Kidney (tissue), 22 donors: ENCODE measurements at places on chromosomes 6 and 20.

GRCh38 chr6:22827760-22828159 is 258.4 kb downstream of the HDGFL1 start:
- DNase-seq: no peak

- DNase-seq: peak; percentile 36
Measured at GRCh38 chr6:38187811-38188590, 368.5 kb downstream of the ZFAND3 start.

DNA sequence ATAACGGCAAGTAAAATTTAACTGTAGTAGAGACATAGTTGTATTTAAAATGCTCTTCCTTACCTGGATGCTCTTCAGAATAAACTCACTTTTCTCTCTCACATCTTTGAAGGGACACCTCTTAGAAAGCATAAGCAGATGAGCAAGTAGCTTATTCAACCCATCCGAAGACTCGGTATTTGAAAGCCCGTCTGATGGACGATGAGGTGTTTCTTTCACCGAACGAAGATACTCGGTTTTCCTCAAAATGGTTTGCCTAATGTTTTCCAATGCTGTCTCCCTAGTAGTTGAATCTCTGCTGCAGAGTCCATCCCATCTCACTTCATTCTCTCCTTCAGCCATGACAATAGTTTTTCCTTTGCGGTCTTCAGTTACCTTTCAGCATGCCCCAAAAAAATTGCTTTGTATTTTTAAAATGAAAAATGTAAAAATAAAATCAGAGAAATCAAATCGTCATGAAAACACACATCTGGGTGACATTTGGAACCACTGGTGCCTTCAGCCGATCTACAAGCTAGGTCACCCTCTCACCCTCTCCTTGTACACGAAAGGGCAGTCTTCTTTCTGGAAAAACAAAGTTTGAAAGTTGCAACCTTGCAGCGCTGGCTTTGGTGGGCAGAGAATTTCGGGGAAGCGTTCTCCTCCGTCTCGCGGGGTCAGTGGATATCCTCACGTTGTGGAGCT is 772 bp downstream of the SESN1 start:
- DNase-seq: peak; percentile 53

GRCh38 chr6:13873288-13874190 is 51.2 kb upstream of the RNF182 start:
- peak; percentile 94 for DNase-seq

DNA sequence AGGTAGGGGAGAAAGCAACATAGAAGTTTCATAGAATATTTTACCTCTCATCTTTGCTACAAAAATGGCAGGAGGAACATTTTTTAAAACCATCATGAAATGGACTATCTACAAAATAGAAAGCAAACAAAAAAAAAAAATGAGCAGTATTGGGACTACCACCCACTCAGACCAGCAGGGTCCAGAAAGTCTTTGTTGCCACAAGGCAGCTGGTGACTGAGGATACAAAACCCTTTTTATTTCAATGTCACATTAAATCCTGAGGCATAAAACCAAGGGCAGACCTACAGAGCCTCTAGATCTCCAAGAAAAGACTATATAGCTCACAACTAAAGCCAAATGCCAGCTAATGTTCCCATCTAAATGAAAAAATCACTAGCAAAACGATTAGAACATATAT is 282.2 kb downstream of the PTPRK start:
- no peak for DNase-seq

DNA sequence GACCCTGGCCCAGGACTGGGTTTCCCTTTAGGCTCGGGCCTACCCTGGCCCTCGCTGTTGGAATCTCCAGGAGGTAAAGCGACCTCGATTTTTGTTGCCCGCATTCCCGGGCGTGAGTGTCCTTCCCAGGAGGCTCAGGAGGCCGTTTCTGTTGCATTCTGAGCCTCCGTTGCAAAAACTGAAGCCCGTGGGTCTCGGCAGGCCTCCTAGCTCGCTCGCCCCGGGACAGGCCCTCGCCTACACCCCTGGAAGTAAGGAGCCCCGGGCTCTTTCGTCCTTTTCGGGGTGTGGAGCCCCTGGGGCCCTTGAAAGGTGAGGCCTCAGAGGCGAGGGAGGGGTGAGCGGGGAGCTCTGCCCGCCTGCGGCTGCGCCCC is 2.3 kb downstream of the NR2E1 start:
- DNase-seq: no peak

GRCh38 chr20:14344746-14345145 is 7.3 kb upstream of the FLRT3 start:
- DNase-seq: no peak

DNA sequence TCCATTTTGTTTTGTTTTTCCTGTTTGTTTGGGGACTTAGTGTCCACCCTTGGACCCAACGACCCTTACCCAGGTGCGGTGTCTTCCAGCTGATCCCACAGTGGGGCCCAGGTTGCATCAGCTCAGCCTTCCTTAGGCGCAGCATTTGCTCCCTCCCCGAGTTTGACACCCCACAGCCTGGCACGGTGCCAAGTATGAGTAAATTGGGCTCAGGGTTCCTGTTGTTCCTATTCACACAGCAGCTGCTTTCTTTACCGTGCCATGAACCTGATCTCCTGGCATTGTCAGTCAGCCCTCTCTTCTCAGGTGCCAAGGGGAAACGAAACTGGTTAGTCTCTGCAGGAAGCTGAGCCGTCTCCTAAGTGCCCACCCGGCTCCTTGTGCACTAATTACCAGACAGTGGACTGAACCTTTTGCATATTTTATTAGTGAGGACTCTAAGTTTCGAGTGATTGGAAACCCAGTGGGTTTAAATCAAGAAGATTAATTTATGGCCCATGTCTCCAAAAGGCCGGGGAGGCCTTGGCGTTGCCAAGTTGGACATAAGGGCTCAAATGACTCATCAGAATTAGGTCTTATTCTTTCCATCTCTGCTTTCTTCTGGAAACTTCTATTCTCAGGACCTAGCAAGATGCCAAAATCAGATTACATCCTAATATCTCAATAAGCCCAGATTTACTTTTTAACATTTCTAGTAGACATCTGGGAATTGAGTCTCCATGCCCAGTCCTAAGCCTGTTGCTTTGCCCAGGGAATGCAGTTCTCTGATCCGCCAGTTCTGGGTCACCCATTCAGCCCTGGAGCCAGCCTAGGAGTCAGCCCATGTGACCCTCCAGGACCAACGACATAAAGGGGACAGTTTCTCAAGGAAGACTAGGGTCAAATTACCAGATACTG is 68.8 kb downstream of the TSHZ2 start:
- peak; percentile 36 for DNase-seq

GRCh38 chr6:3887150-3887700 is 38.1 kb downstream of the FAM50B start:
- DNase-seq: no peak

DNA sequence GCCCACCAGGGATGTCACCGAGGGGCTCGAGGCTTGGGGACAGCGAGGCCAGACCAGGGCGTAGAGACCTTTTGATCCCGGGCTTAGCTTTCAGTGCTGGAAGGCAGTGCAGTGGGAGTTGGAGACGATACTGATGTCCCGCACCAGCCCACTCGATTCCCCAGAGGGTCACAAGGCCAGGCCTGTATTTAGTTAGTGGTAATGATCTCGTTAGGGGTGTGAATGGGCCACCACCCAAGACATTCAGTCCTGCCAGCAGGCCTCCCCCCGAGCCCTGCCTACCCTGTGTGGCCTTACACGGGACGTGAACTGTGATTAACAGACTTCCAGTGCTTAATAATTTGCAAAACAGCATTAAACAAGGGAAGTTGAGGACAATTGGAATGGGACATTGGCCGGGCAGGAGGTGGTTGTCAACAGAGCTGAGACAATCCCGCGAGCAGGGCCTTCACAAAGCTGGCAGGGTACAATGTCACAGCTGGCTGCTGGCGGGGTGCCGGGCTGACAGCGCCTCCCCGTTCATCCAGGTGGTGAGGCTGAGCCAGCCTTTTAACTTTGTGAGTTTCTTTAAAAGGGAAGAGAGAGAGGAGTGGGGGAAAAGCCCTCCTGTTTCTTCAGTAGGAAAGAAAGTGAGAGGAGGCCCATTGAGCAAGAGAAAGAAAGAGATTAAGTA is 175.3 kb upstream of the RALGAPA2 start:
- DNase-seq: no peak

- DNase-seq: no peak
Measured at GRCh38 chr6:18147160-18147559, 7.7 kb downstream of the TPMT start.

- DNase-seq: no peak
Measured at GRCh38 chr20:438571-439469, 23.5 kb downstream of the TBC1D20 start.

- DNase-seq: no peak
Measured at GRCh38 chr6:30572148-30572547, 906 bp downstream of the ABCF1 start.

DNA sequence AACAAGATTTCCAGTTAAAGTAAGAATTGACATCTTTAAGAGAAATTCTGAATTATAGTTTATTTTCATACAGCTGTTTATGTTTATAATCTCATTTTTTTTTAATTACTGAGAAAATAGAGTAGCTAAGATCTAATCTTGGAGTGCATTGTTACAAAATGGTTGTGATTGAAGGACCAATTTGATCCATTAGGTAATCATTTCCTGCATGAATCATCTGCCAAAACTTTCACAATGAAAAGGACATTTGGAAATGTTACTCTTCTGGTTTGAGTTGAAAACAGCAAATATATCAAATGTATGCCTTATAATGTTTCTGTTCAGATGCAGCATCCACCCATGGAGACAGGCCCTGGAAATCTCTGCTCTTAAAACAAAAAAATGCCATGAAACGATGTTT is 19.0 kb downstream of the TUBB2A start:
- DNase-seq: no peak

DNA sequence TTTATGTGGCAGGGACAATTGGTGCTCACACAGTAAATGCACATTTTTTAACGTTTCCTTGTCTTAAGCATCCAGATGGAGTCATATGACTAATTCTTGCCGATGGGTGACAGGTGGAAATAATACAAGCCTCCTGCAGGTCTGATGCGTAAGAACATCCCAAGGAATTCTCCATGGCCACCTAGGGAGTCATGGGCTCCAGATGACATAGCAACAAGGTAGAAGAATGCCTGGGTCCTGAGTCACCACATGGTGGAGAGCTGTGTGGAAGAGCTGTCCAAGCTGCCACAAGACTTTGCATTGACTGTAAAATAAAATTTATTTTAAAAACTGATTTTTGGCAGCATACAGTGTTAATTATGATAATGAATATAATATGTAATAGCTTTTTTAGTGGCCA is 77.0 kb upstream of the MAP3K7 start:
- no peak for DNase-seq

GRCh38 chr6:17907406-17908229 is 79.8 kb downstream of the KIF13A start:
- DNase-seq: no peak

- no peak for DNase-seq
Measured at GRCh38 chr6:3417473-3417872, 39.4 kb downstream of the SLC22A23 start.

DNA sequence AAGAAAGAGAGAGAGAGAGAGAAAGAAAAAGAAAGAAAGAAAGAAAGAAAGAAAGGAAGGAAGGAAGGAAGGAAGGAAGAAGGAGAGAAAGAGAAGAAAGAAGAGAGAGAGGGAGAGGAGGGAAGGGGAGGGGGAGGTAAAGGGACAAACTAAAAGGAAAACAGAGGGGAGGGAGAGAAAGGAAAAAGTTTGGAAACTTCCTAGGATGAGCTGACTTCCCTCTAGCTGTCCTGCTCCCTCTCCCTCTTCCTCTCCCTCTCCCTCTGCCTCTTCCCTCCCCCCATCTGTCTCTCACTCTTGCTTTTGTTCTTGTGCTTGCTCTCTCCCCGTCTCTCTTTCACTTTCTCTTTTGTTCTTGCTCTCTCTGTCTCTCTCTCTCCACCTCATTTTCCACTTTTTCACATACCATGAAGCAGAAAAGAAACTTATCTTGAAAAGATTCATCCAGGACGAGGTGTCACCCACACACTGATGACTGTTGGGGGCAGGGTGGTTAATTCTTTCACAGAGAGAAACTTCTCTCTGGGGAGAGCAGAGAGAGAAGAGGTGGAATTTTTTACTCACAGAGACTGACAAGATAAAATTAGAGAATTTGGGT is 56.4 kb upstream of the DUSP22 start:
- DNase-seq: no peak

- no peak for DNase-seq
Measured at GRCh38 chr6:87661016-87661415, 41.0 kb downstream of the AKIRIN2 start.

GRCh38 chr20:22452442-22453011 is 131.8 kb downstream of the FOXA2 start:
- no peak for DNase-seq

DNA sequence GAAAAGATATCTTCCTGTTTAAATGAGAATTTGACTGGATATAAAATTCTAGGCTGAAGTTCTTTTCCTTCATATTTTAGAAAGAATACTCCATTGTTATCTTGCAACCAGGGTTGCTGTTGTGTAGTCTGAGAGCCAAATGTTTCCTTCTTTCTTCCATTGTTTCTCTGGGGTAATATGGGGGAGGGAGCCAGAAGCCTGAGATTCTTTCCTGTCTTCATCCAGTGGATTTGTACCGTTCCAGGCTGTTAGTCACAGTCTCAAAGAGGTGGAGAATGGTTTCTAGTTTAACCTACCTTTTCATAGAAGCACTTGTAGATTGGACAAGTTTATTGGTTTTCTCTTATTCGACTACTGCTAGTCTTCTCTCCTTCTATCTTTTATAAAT is 6.1 kb upstream of the ULBP3 start:
- no peak for DNase-seq
